ENCODE measurements at places on chromosomes 3 and 15. TPM values are rescaled to one million over a fixed set of nuclear protein-coding genes. Genes with fewer than 3 reads are reported as not detected.

Gene RBPMS2
- total RNA-seq, result not detected

Gene GOLGA8S
- not detected for total RNA-seq

Gene NRROS
- 0.30 TPM for total RNA-seq

Gene POC1A
- total RNA-seq, result 1.5 TPM

Gene TRPM1
- total RNA-seq, result not detected

Gene GOLGA6L9
- total RNA-seq, result 3.3 TPM

Gene GABRB3
- 0.65 TPM for total RNA-seq

Gene BLOC1S6
- 101 TPM for total RNA-seq

Gene WNT5A
- 77.3 TPM for total RNA-seq

Gene SLC12A1
- not detected for total RNA-seq

Gene SCAANT1
- total RNA-seq, result not detected

Gene GOLGA6L10
- total RNA-seq, result 0.30 TPM

Gene GOLGA8N
- 3.5 TPM for total RNA-seq

Gene POPDC2
- 0.59 TPM for total RNA-seq

Gene CRELD1
- 82.0 TPM for total RNA-seq

Gene FBXW12
- not detected for total RNA-seq

Gene CMTM8
- not detected for total RNA-seq

Gene ARNT2
- 1.8 TPM for total RNA-seq

Gene IL17RE
- 0.23 TPM for total RNA-seq

Gene UNC13C
- total RNA-seq, result not detected

Gene SEMA5B
- not detected for total RNA-seq

Gene ATP10A
- 6.4 TPM for total RNA-seq

Gene MESP2
- 0.30 TPM for total RNA-seq

Gene HYAL3
- total RNA-seq, result 5.3 TPM

Gene SLC2A2
- not detected for total RNA-seq

Gene RARB
- total RNA-seq, result 50.8 TPM

Gene CCDC33
- 0.30 TPM for total RNA-seq

Gene RTP3
- total RNA-seq, result not detected

Gene P2RY14
- total RNA-seq, result not detected

Gene IQCF5
- total RNA-seq, result not detected

Gene ZNF621
- total RNA-seq, result 21.7 TPM

Gene TERC
- 21.7 TPM for total RNA-seq

Gene CLRN1
- total RNA-seq, result not detected

Gene WNT7A
- not detected for total RNA-seq

Gene IGDCC3
- total RNA-seq, result not detected

Gene PRR20G
- not detected for total RNA-seq

Gene BOC
- total RNA-seq, result 2.4 TPM

Gene CFAP100
- not detected for total RNA-seq

Gene TRPC1
- 35.5 TPM for total RNA-seq

Gene CD96
- total RNA-seq, result not detected

Gene MITF
- 3.6 TPM for total RNA-seq

Gene LPP
- total RNA-seq, result 200 TPM

Gene ADPGK
- total RNA-seq, result 123 TPM

Gene LSMEM2
- total RNA-seq, result not detected

Gene CGNL1
- total RNA-seq, result 1.2 TPM

Gene RBSN
- 28.2 TPM for total RNA-seq

Gene C3orf20
- not detected for total RNA-seq

Gene TMC3
- total RNA-seq, result not detected

Gene LDHAL6B
- not detected for total RNA-seq

Gene CCPG1
- total RNA-seq, result 196 TPM

Gene ULK3
- total RNA-seq, result 23.5 TPM

Measured in smooth muscle cell of the umbilical artery (primary cell).